Neural crest cell (in vitro differentiated cells): ENCODE measurements at places on chromosomes 16 and 17.

- H3K27ac ChIP-seq = peak overlapping the region; percentile 45
- no peaks in the 10 kb centered on the region for H3K27me3 ChIP-seq
- H3K4me3 ChIP-seq = no peak overlapping the region
- H3K36me3 ChIP-seq = no peaks in the 10 kb centered on the region
- H3K4me1 ChIP-seq = peaks cover 44% of the 10 kb centered on the region
These were observed 390.2 kb downstream of the WWOX start for GRCh38 chr16:78489631-78490030.

DNA sequence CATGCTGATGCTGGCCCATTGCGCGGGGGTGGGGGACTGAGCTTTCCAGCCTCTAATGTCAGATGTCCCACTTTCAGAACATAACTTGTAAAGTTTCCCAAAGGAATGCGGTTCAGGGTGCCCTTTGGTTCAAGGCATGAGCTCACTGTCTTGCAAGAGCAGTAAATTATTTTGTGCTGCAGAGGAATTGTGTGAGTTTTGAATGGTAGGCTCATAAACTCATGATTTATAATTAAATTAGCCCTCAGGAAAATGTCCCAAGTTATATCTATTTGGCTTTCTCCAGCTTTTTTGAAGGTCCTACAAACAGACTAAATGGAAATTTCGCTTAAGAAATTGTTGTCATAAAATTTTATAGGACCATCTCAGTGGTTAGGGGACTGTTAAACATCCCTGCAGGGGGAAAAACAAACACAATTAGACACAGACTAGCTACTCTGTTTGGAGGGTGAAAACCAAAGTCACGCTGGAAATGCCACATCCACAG, 321.8 kb downstream of the HS3ST3B1 start:
- H3K4me3 ChIP-seq = no peak overlapping the region
- H3K27me3 ChIP-seq = no peaks in the 10 kb centered on the region
- peaks cover 23% of the 10 kb centered on the region for H3K4me1 ChIP-seq
- H3K27ac ChIP-seq = peak overlapping the region; percentile 71
- no peaks in the 10 kb centered on the region for H3K36me3 ChIP-seq

DNA sequence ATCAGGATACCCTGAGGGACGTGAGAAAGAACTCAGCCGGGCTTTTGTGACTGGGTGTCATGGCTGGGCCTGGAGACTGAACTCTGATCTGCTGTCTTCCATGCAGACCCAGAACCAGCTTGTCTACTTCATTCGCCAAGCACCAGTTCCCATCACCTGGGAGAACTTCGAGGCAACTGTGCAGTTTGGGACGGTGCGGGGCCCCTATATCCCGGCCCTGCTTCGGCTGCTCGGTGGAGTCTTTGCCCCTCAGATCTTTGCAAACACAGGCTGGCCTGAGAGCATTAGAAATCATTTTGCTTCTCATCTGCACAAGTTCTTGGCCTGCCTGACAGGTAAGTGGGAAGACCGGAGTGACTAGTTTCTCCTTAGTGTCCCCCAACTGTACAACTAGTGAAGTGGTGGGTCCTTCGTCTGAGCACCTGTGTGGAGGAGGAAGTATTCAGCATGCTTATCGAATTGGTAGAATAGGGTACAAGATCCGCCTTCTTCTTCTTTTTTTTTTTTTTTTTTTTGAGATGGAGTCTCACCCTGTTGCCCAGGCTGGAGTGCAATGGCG, 15.5 kb downstream of the DNAH2 start:
- H3K27me3 ChIP-seq = peaks cover 25% of the 10 kb centered on the region
- H3K4me1 ChIP-seq = peaks cover 7% of the 10 kb centered on the region
- no peak for DNase-seq
- no peak overlapping the region for H3K27ac ChIP-seq

DNA sequence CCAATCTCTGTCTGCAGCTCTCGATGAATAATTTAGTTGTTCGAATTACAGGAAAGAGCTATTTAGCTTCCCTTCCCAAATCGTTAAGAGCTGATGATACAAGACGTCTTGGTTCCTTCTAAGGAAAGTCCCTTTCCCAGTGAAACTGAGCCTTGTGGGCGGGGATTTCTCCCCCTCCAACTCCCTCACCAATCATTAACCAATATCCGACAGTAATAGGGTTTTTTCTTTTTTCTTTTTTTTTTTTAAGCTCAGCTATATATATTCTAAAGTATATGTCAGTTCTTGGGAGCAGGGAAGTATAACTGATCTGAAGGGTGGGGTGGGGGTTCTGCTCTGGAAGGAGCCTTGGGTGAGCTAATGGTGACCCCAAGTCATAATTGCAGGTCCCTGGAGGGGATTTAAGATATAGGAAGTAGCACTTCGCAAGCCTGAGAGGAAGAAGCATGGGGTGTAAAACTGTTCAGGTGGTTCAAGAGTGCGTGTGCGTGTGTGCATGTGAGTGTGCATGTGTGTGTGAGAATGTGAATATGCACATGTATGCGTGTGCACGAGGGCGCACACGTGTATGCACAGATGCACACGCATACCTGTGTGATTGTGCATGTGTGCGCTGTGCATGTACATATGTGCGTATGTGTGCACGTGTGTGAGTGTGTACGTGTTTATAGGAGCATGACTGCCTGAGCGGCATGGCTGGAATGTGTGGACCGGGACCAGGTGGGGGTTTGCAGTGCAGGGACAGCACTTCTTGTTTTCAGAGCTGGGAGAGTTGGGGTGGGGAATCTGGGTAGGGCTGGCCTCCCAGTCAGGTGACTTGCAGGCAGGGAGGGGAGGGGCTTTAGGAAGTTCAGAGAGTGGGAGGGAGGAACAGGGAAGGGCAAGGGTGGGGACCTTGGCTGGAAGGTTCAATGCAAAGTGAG, 42.7 kb downstream of the SOCS3 start:
- no peak overlapping the region for H3K27ac ChIP-seq
- peaks cover 22% of the 10 kb centered on the region for H3K4me1 ChIP-seq
- H3K4me3 ChIP-seq = peak overlapping the region; percentile 64

- no peak for DNase-seq
- no peaks in the 10 kb centered on the region for H3K4me1 ChIP-seq
- H3K4me3 ChIP-seq = no peak overlapping the region
- H3K36me3 ChIP-seq = peaks cover 3% of the 10 kb centered on the region
These were observed 8.9 kb upstream of the MYH11 start for GRCh38 chr16:15865742-15866141.
